ENCODE measurements at places on chromosomes 5 and 9. TPM values are rescaled to one million over a fixed set of nuclear protein-coding genes. Genes with fewer than 3 reads are reported as not detected.
A peak's percentile ranks its signal among the peaks of the same experiment; 100 is the strongest.

DNA sequence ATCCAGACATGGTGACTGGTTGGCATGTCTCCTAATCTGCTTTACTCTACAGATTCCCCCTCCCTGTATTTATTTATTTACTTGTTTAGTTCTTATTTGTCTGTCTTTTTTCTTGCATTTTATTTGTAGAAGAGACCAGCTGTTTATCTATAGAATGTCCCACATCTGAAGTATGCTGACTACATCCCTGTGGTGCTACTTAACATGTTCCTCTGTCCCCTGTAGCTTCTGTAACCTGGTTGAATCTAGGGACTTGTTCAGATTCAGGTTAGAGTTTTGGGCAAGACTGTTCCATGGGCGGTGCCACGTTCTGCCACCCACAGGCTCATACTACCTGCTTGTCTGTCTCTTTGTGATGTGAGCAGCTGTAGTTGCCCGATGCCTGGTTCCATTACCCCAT is 23.5 kb downstream of the DUSP1 start:
- no peak overlapping the region for H3K4me3 ChIP-seq
- no peak overlapping the region for H3K27ac ChIP-seq
- H3K4me1 ChIP-seq = peaks cover 9% of the 10 kb centered on the region

- peaks cover 6% of the 10 kb centered on the region for H3K4me1 ChIP-seq
- DNase-seq = no peak
- peaks cover 17% of the 10 kb centered on the region for H3K27me3 ChIP-seq
- H3K36me3 ChIP-seq = peaks cover 2% of the 10 kb centered on the region
- H3K4me3 ChIP-seq = no peak overlapping the region
- H3K27ac ChIP-seq = no peak overlapping the region
These were observed 22.3 kb upstream of the RHOBTB3 start for GRCh38 chr5:95708876-95709275.

DNA sequence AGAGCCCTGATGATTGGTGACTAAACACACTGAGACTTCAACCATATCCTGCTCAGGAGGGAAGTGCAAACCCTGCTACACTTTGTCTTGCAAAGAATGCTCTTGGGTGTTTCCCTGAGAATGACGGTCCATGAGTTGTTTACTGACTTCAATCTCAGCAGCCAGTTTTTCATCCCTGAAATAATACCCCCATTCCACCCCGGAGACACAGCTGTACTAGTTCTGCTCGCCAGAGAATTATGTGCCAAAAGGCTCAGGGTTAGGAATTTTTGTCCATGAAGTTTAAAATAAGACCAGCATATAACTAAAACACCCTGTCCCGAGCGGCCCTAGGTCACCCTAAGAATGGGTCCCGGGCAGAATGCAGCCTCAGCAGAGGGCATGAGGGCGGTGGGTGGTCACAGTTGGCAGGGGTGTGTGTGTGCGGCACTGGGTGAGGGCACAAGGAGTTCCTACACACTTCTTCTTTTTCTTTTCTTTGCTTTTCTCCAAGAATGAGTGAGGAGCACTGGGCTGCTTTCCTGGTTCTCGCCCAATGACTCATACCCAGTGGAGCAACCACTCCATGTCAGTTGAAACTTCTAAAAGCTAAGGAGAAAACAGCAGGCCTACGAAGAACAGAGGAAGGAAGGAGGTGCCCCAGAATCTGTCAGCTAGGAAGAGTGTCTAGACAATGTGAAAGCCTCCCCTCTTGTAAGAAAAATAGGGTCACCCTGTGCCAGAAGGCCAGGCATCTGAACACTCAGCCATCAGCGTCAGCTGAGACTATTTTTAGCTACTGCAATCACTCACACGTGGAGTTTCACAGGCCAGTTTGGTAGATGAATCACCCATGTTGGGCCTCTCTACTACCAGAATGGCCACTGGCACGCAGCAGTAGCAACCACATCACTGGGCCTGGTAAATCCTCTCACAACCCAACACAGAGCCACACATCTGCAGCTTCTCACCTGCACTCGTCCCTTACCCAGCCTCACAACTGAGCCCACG is 105.9 kb downstream of the DPYSL3 start:
- H3K4me3 ChIP-seq = no peak overlapping the region
- H3K36me3 ChIP-seq = peaks cover 28% of the 10 kb centered on the region
- peak overlapping the region; percentile 78 for H3K27ac ChIP-seq
- no peaks in the 10 kb centered on the region for H3K27me3 ChIP-seq

DNA sequence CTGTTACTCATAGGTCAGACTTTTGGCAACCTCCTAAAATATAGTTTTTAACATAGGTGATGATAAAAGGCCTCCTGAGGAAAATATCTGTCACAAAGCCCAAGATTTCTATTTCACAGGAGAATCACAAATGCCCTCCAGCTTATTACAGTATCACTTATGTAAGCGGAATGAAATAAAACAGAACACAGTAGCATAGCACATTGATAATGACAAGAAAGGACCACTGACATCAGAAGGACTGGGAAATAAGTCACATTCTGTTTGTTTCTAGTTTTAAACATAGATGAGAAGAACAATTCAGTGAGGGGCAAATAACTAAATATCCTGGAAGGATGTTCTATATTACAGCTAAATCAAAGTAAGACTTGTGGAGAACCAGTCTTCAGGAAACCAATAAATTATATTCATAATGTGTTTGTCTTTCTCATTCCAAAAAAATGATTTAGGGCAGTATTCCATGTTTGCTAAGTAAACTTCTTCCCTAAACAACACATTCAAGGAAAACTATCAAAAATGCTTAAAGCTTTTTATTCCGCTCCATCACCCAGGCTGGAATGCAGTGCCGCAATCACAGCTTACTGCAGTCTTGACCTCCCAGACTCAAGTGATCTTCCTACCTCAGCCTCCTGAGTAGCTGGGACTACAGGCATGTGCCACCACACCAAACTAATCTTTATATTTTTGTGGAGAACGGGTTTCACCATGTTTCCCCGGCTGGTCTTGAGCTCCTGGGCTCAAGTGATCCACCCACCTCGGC is 20.8 kb upstream of the CTNNAL1 start:
- no peak for DNase-seq
- H3K27me3 ChIP-seq = no peaks in the 10 kb centered on the region
- H3K27ac ChIP-seq = no peak overlapping the region
- H3K36me3 ChIP-seq = peaks cover 16% of the 10 kb centered on the region
- H3K4me3 ChIP-seq = no peak overlapping the region

- no peak overlapping the region for H3K27ac ChIP-seq
- H3K27me3 ChIP-seq = no peaks in the 10 kb centered on the region
- no peak for DNase-seq
- no peak overlapping the region for H3K4me3 ChIP-seq
- peaks cover 2% of the 10 kb centered on the region for H3K36me3 ChIP-seq
These were observed 197.1 kb upstream of the HCN1 start for GRCh38 chr5:45893309-45893708.

DNA sequence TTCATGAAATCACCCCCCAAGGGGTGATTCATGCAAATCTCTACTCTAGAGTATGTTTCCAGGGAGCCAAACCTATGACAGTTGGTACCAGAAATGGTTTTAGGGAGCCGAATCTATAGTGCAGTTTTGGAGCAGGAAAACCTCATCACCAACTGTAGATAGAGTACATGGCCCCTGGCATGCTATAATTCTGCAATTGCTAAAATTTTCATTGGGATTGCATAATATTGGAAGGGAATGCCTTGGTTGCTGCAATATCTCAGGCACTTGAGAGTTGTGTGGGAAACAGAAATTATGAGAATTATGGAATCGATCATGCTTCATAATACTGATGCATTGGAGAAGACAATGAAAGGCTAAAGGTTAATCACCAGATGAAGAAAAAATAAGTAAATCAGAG is 148.2 kb upstream of the PLPPR1 start:
- no peak overlapping the region for H3K27ac ChIP-seq
- no peak for DNase-seq
- no peak overlapping the region for H3K4me3 ChIP-seq
- peaks cover 12% of the 10 kb centered on the region for H3K4me1 ChIP-seq
- H3K27me3 ChIP-seq = no peaks in the 10 kb centered on the region

GRCh38 chr9:35073279-35073612 is 821 bp upstream of the VCP start:
- peaks cover 24% of the 10 kb centered on the region for H3K36me3 ChIP-seq
- H3K4me3 ChIP-seq = peak overlapping the region; percentile 93
- H3K27ac ChIP-seq = peak overlapping the region; percentile 79
- H3K27me3 ChIP-seq = peaks cover 2% of the 10 kb centered on the region
- H3K4me1 ChIP-seq = peaks cover 54% of the 10 kb centered on the region

GRCh38 chr5:68932830-68933434 is 160.9 kb upstream of the SLC30A5 start:
- H3K36me3 ChIP-seq = peaks cover 10% of the 10 kb centered on the region
- no peaks in the 10 kb centered on the region for H3K4me1 ChIP-seq
- DNase-seq = no peak
- H3K27ac ChIP-seq = no peak overlapping the region
- no peak overlapping the region for H3K4me3 ChIP-seq
- H3K27me3 ChIP-seq = no peaks in the 10 kb centered on the region

- DNase-seq = no peak
- no peaks in the 10 kb centered on the region for H3K4me1 ChIP-seq
- peaks cover 4% of the 10 kb centered on the region for H3K27me3 ChIP-seq
- H3K4me3 ChIP-seq = no peak overlapping the region
These were observed 33.7 kb downstream of the HAVCR1 start for GRCh38 chr5:157025093-157025698.

- DNase-seq = no peak
- peaks cover 54% of the 10 kb centered on the region for H3K4me1 ChIP-seq
- peak overlapping the region; percentile 1 for H3K27ac ChIP-seq
- peak overlapping the region; percentile 48 for H3K4me3 ChIP-seq
- H3K27me3 ChIP-seq = peaks cover 2% of the 10 kb centered on the region
These were observed 176.7 kb downstream of the NTRK2 start for GRCh38 chr9:84845956-84846900.

DNA sequence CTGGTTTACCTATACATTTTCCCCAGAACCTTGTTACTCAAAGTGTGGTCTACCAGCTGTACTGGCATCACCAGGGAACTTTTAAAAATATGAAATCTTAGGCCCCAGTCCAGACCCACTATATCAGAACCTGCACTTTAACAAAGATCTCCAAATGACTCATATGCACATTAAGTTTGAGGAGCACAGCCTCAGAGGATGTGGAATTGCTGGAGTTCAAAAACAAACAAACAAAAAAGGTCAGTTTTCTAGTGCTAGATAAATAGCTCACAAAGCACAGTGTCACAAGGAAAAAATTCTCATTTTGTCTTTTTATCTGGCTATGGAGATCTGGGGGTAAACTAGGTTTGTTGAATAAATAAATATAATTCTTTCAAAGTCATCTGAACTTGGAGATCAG is 68.9 kb upstream of the ANKRD55 start:
- no peak for DNase-seq
- no peak overlapping the region for H3K27ac ChIP-seq
- no peaks in the 10 kb centered on the region for H3K27me3 ChIP-seq
- H3K36me3 ChIP-seq = peaks cover 10% of the 10 kb centered on the region
- no peak overlapping the region for H3K4me3 ChIP-seq
- peaks cover 6% of the 10 kb centered on the region for H3K4me1 ChIP-seq

DNA sequence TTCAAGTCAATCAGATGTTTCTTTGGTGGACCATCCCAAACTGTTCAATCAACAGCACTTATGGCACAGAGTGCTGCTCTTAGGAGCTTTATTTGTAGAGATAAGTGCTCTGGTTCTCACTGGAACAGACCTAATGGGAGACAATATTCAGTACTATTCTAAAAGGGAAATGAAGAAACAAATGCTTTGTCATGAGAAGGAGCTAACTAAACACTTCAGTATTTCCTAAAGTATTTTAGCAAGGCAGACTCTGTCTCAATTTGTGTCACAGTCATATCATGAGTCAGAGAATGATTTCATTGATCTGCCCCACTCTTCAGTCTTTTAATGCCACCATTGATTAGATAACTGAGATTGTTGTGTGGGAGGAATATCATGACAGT is 175.3 kb downstream of the SLF1 start:
- no peak overlapping the region for H3K27ac ChIP-seq
- H3K36me3 ChIP-seq = peaks cover 2% of the 10 kb centered on the region
- H3K4me3 ChIP-seq = no peak overlapping the region
- no peaks in the 10 kb centered on the region for H3K27me3 ChIP-seq
- H3K4me1 ChIP-seq = no peaks in the 10 kb centered on the region

GRCh38 chr9:108552459-108553040 is 303.2 kb downstream of the ACTL7B start:
- no peak overlapping the region for H3K4me3 ChIP-seq
- no peak for DNase-seq
- H3K27ac ChIP-seq = no peak overlapping the region
- H3K27me3 ChIP-seq = no peaks in the 10 kb centered on the region

DNA sequence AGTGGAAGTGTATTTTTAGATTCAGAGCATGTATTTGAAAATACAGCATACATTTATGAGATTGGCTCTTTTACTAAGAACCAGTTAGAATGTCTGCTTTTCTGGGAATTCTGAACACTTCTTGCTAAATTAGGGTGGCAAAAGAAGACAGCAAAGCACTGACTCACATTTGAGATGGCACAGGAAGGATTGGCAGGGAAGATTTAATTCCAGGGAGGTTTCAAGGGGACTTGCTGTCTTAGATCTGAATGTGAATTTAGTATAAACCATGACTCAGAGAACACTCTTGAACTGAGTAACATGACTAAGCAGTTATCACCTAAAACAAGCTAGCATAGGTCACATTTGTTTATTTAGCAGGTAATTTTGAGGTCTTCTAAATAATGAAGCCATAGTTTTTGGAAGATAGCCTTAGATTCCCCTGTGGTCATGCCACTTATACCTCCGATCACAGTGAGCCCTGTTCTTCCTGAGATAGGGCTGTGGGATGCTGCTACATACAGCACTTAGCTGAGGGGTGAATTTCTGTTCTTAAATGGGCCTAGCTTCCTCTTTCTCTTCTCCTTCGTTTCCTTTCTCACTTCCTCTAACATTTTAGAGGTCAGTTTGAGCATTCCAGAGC is 173.8 kb downstream of the PCSK1 start:
- no peak overlapping the region for H3K27ac ChIP-seq
- DNase-seq = no peak
- H3K4me1 ChIP-seq = peaks cover 12% of the 10 kb centered on the region

- peaks cover 35% of the 10 kb centered on the region for H3K4me1 ChIP-seq
- H3K4me3 ChIP-seq = no peak overlapping the region
- H3K27ac ChIP-seq = no peak overlapping the region
- no peaks in the 10 kb centered on the region for H3K36me3 ChIP-seq
- DNase-seq = no peak
These were observed 93.7 kb downstream of the ENC1 start for GRCh38 chr5:74546796-74547195.

DNA sequence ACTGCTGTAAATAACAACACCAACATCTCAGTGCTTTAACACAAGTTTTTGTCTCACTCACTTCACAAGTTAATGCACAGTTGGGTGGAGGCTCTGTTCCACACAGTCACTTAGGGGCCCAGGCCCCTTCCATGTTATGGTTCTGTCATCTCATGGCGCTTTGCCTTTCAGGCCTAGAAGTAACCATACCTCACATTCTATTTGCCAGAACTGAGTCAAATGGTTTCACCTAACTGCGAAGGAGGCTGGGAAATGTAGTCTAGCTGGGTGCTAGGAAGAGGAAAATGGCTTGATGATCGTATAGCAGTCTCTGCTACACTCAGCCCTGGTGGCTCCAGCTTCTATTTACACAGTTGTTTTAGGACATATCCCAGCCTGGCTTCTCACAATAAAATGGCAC is 23.1 kb upstream of the MVB12B start:
- no peaks in the 10 kb centered on the region for H3K27me3 ChIP-seq
- H3K4me1 ChIP-seq = peaks cover 36% of the 10 kb centered on the region
- H3K27ac ChIP-seq = no peak overlapping the region
- no peak overlapping the region for H3K4me3 ChIP-seq
- DNase-seq = no peak

Gene ERAP2
- total RNA-seq = not detected

Gene NINJ1
- 17.8 TPM for total RNA-seq

Gene APBA1
- 4.4 TPM for total RNA-seq

Gene ARHGEF37
- total RNA-seq = 2.3 TPM

Gene COL15A1
- 0.33 TPM for total RNA-seq

Gene PCDH1
- total RNA-seq = 17.3 TPM

Gene RANBP3L
- not detected for total RNA-seq

Gene SAXO1
- 0.14 TPM for total RNA-seq

Gene SOWAHA
- not detected for total RNA-seq

Gene NMUR2
- total RNA-seq = not detected

Gene TLX3
- total RNA-seq = 0.52 TPM

Measured in neural crest cell (in vitro differentiated cells).